ENCODE measurements at places on chromosomes 3 and 15.

GRCh38 chr3:75967071-75967470, 181.7 kb upstream of the ZNF717 start:
- no peaks in the 10 kb centered on the region for H3K27me3 ChIP-seq
- H3K4me3 ChIP-seq, result no peak overlapping the region
- no peak for DNase-seq
- H3K27ac ChIP-seq, result no peak overlapping the region

GRCh38 chr3:196997311-196997710, 28.7 kb upstream of the PIGZ start:
- peaks cover 13% of the 10 kb centered on the region for H3K4me1 ChIP-seq

GRCh38 chr15:50267577-50267976, 2.1 kb upstream of the HDC start:
- no peaks in the 10 kb centered on the region for H3K36me3 ChIP-seq
- no peak overlapping the region for H3K27ac ChIP-seq
- no peak for DNase-seq

DNA sequence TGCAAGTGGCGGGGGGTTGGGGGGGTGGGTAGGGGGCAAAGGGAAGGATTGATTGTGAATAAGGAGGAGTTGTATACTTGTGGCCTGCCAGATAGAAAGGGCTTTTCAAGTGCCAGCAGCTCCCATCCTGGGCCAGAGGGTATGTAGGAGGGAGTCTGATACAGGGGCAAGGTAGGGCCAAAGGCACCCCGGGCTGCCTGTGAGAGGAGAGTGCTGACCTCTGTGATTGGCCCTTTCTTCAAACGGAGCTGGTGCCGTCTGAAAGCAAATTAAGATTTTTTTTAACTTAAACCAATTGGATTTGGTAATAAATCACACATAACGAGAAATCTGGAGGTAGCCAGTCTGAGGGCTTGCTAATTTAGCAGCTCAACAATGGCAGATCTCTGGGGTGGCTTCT, 229.9 kb downstream of the THSD4 start:
- H3K27me3 ChIP-seq, result peaks cover 6% of the 10 kb centered on the region
- no peak for DNase-seq
- no peak overlapping the region for H3K4me3 ChIP-seq
- H3K27ac ChIP-seq, result no peak overlapping the region

DNA sequence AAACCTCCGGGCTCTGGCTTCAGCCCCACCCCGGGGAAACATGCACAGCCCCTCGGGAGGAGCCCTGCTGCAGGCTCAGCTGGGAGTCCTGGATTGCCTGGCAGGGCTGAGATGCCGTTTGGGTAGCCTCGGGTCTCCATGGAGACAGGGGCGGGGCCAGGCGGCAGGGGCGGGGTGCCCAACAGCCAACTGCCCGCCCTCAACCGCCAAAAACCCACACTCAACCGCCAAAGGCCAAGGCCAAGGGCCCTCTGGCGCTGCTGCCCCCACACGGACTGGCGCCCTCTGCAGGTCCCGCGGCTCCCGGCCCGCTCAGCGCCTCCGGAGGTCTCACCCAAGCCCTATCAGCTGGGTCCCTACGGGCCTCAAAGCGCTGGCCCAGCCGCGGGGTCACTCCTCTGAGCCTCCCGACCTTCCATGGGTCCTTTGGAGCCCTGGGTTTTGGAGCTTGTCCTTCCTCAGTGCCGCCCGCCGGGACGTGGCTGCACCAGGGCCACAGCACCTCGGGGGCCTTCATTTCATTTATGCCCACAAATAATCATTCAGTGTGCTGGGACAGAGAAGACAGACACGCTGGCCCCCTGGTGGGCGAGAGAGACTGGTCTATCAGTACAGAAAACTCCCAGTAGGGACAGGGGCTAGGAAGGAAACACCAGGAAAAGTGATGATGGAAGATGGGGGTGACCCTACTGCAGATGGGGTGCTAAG, 33.5 kb upstream of the ACAD9 start:
- no peaks in the 10 kb centered on the region for H3K36me3 ChIP-seq
- peaks cover 20% of the 10 kb centered on the region for H3K4me1 ChIP-seq
- peak overlapping the region; percentile 64 for H3K4me3 ChIP-seq
- DNase-seq, result peak; percentile 75
- H3K27me3 ChIP-seq, result no peaks in the 10 kb centered on the region

GRCh38 chr3:186630950-186631641, 9.1 kb upstream of the FETUB start:
- H3K4me3 ChIP-seq, result no peak overlapping the region
- no peaks in the 10 kb centered on the region for H3K4me1 ChIP-seq
- H3K27me3 ChIP-seq, result peaks cover 13% of the 10 kb centered on the region
- no peaks in the 10 kb centered on the region for H3K36me3 ChIP-seq
- no peak overlapping the region for H3K27ac ChIP-seq
- no peak for DNase-seq

DNA sequence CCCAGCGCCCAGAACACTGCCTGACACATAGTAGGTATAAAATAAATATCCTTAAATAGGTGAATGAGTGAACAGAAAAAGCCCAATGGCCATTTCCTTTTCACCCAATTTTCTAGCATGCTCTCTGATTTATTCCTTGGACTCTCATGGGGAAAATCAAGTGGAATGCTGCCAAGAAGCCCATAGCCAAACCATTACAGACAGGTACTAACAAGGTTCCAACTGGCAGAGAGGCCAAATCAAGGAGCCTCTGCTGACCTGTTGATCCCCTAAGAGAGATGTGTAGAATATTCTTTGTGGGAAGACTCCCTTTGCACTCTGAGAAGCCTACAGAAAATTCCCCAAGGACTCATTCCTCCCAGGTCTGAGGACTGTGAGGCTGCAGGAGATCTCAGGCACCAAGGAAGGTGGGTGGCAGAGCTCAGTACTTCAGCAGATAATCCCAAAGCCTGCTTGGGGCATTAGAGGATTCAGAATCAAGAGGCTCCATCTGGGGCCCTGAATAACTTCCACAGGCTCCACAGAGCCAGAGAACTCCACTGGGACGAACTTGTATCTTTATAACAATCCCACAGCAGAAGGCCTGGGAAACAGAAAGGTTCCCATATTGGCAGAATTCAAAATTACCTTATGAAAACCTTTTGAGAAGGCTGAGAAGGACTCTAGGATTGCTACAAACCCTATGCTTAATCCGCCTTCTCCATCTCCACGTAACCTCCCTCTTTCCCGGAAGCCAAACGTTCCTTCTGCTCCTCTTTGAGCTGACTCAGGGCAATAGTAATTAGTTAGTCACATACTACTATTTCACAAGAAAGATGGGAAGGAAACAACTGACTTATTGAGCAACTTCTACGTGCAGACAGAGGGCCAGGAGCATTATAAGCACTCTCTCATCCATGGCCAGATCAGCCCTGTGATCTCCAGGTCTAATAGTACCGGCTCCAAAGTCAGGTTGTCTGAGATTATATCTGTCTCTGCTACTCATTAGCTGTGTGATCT, 34.5 kb downstream of the PRICKLE2 start:
- H3K27me3 ChIP-seq, result peaks cover 5% of the 10 kb centered on the region
- DNase-seq, result no peak

- no peaks in the 10 kb centered on the region for H3K27me3 ChIP-seq
- H3K4me1 ChIP-seq, result no peaks in the 10 kb centered on the region
- H3K4me3 ChIP-seq, result no peak overlapping the region
- no peaks in the 10 kb centered on the region for H3K36me3 ChIP-seq
- DNase-seq, result no peak
- no peak overlapping the region for H3K27ac ChIP-seq
These were observed 32.5 kb upstream of the CCDC54 start for GRCh38 chr3:107344722-107345121.

- H3K27ac ChIP-seq, result no peak overlapping the region
- no peaks in the 10 kb centered on the region for H3K4me1 ChIP-seq
- H3K27me3 ChIP-seq, result no peaks in the 10 kb centered on the region
- H3K4me3 ChIP-seq, result no peak overlapping the region
These were observed 366.8 kb upstream of the UMPS start for GRCh38 chr3:124363476-124363875.

DNA sequence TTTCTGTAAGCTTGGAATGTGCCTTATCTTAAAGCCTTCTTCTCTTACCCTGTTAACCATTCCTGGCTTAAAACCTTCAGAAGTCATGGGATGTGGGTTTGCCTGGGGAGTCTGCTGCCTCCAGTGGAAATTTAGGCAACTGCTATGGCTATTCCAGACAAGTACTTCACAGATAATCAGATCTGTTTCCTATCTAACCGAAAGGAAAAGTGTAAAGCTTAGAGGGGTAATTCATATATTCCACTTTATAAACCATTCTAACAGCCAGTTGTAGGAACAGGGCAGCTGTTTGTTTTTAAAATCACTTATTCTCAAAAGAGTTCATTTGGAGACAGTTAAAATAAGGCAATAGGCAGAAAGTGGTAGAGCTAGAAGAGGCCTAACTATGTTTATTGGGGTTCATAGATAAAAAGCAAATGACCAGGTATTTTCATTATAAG, 219.9 kb downstream of the TCF12 start:
- H3K4me3 ChIP-seq, result no peak overlapping the region
- H3K27ac ChIP-seq, result no peak overlapping the region
- peaks cover 7% of the 10 kb centered on the region for H3K4me1 ChIP-seq
- peaks cover 1% of the 10 kb centered on the region for H3K36me3 ChIP-seq

GRCh38 chr15:31324806-31325594, 1.6 kb upstream of the KLF13 start:
- DNase-seq, result peak; percentile 31
- H3K27ac ChIP-seq, result peak overlapping the region; percentile 97
- H3K36me3 ChIP-seq, result peaks cover 10% of the 10 kb centered on the region
- H3K4me1 ChIP-seq, result peaks cover 49% of the 10 kb centered on the region

GRCh38 chr3:193847402-193847801, 254.4 kb downstream of the OPA1 start:
- H3K27ac ChIP-seq, result no peak overlapping the region
- no peak overlapping the region for H3K4me3 ChIP-seq
- peaks cover 16% of the 10 kb centered on the region for H3K4me1 ChIP-seq
- DNase-seq, result no peak

DNA sequence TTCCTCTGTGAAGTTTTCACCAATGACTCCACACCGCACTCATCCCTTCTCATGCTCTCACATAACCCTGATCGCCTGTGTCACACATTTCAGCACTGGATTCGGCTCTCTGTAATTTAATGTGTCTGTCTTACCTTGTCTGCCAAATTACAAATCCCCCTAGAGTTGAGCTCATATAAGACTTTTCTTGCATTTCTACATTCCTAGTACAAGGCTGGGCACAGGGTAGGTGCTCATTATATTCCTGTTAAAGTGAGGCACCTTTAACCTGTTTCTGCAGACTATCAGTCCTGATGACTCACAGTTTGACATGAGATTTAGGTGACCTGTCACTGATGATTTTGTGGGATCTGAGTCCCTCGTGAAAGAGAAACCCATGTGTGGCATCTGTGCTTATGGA, 22.6 kb downstream of the TGM5 start:
- no peak overlapping the region for H3K27ac ChIP-seq
- H3K4me3 ChIP-seq, result no peak overlapping the region
- no peaks in the 10 kb centered on the region for H3K36me3 ChIP-seq
- H3K27me3 ChIP-seq, result no peaks in the 10 kb centered on the region

GRCh38 chr3:58321791-58322190, 10.9 kb upstream of the PXK start:
- H3K4me3 ChIP-seq, result peak overlapping the region; percentile 34
- H3K36me3 ChIP-seq, result peaks cover 21% of the 10 kb centered on the region

DNA sequence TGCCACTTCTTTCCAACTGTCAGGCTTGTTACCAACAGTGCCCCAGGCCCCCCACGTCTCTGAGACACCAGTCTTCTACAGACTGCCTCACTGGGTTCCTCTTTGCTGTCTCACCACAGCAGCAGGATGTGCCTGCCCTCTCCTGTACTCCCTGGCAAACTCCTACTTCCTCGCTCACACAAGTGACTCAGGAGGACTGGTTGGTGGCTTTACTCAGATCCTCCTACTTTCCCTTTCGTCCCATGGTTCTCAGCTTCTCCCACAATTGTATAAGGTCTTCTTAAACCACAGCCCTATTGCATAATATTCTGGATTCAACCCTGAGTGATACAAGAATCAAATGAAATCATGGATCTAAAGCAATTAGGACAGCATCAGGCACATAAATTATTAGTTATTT, 246.6 kb upstream of the PROK2 start:
- H3K27ac ChIP-seq, result no peak overlapping the region
- peaks cover 35% of the 10 kb centered on the region for H3K4me1 ChIP-seq
- peaks cover 17% of the 10 kb centered on the region for H3K27me3 ChIP-seq
- no peak overlapping the region for H3K4me3 ChIP-seq
- H3K36me3 ChIP-seq, result no peaks in the 10 kb centered on the region

GRCh38 chr3:150699068-150699639, 4.6 kb downstream of the ERICH6 start:
- peaks cover 25% of the 10 kb centered on the region for H3K4me1 ChIP-seq
- H3K27me3 ChIP-seq, result no peaks in the 10 kb centered on the region
- no peak overlapping the region for H3K4me3 ChIP-seq
- peaks cover 3% of the 10 kb centered on the region for H3K36me3 ChIP-seq
- H3K27ac ChIP-seq, result peak overlapping the region; percentile 10
- DNase-seq, result no peak

GRCh38 chr3:172238188-172238587, 198.8 kb downstream of the FNDC3B start:
- no peaks in the 10 kb centered on the region for H3K27me3 ChIP-seq
- no peaks in the 10 kb centered on the region for H3K4me1 ChIP-seq
- no peak for DNase-seq
- H3K27ac ChIP-seq, result no peak overlapping the region
- no peak overlapping the region for H3K4me3 ChIP-seq

- DNase-seq, result no peak
- no peaks in the 10 kb centered on the region for H3K27me3 ChIP-seq
- H3K27ac ChIP-seq, result no peak overlapping the region
- peaks cover 6% of the 10 kb centered on the region for H3K4me1 ChIP-seq
These were observed 18.2 kb downstream of the SSR3 start for GRCh38 chr3:156536524-156537316.

- H3K27ac ChIP-seq, result no peak overlapping the region
- peaks cover 30% of the 10 kb centered on the region for H3K4me1 ChIP-seq
- no peaks in the 10 kb centered on the region for H3K27me3 ChIP-seq
- no peak overlapping the region for H3K4me3 ChIP-seq
These were observed 875 bp upstream of the HLTF start for GRCh38 chr3:149087208-149087607.

DNA sequence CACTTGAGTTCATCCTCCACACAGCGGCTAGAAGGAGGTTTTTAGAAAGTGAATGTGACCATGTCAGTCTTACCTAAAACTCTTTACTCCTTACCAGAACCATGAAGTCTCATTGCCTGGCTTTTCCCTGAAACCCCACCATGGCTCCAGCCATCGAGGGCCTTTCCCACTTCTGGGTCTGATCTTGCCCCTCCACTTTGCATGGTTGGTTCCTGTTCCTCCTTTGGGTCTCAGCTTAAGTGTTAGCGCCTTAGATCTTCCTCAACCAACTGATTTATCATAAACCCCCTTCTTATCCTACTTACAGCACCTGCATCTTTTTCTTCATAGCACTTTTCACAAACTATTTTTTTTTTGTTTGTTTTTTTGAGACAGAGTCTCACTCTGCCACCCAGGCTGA, 45.9 kb upstream of the ULK4 start:
- no peaks in the 10 kb centered on the region for H3K36me3 ChIP-seq
- H3K27ac ChIP-seq, result peak overlapping the region; percentile 9
- DNase-seq, result peak; percentile 6
- H3K4me1 ChIP-seq, result peaks cover 22% of the 10 kb centered on the region
- H3K4me3 ChIP-seq, result peak overlapping the region; percentile 4

- no peaks in the 10 kb centered on the region for H3K4me1 ChIP-seq
- H3K36me3 ChIP-seq, result no peaks in the 10 kb centered on the region
- DNase-seq, result no peak
- no peak overlapping the region for H3K4me3 ChIP-seq
- H3K27ac ChIP-seq, result no peak overlapping the region
- H3K27me3 ChIP-seq, result no peaks in the 10 kb centered on the region
These were observed 67.7 kb upstream of the FGF12 start for GRCh38 chr3:192795021-192795420.

GRCh38 chr3:186452517-186452916, 90.5 kb upstream of the DGKG start:
- no peak overlapping the region for H3K27ac ChIP-seq
- no peak overlapping the region for H3K4me3 ChIP-seq
- no peaks in the 10 kb centered on the region for H3K36me3 ChIP-seq
- no peak for DNase-seq
- H3K4me1 ChIP-seq, result peaks cover 3% of the 10 kb centered on the region
